Inflammatory macrophage (primary cell): ENCODE measurements at places on chromosomes 12 and 14.
A peak's percentile ranks its signal among the peaks of the same experiment; 100 is the strongest.

DNA sequence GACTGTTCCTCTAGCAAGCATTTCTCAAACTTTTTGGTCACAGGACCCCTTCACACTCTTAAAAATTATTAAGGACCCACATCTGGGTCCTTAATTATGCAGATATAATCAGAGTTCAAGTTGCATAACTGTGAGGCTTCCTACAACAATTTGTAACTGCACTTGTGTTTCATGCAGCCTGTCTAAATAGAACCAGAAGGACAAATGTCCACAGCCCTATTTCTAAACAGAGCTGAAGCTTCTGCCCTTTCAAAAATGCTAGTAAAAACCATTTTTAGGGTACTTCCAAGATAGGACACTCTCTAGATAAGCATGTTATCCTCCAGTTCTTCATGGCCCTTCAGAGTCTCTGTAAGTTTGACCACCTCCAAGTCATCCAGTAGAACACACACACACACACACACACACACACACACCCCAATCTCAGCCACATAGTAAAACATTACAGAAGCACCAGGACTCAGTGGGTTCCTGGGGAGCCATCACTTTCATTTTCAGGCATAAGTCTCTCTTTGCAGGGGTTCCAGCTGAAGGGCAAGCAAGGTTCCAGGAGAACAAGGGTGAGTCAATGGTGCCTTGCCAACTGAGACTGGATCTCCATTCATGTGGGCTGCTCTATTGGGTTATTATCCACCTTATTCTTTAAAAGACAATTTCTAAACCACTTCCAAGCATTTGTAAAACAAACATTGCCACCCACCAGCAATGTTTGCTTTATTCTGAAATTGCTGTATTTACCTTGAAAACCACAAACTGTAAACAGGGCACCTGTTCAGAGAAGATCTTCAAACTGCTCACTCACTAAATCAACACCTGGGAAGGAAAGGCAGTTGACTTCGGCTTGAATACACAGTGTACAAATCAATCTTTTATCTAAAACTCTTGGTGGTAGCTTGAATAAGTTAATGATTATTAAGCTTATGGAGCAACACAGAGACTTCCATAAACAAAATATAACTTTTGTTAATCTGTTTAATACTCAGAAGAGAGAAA is 64.1 kb downstream of the ITPR2 start:
- DNase-seq = no peak

DNA sequence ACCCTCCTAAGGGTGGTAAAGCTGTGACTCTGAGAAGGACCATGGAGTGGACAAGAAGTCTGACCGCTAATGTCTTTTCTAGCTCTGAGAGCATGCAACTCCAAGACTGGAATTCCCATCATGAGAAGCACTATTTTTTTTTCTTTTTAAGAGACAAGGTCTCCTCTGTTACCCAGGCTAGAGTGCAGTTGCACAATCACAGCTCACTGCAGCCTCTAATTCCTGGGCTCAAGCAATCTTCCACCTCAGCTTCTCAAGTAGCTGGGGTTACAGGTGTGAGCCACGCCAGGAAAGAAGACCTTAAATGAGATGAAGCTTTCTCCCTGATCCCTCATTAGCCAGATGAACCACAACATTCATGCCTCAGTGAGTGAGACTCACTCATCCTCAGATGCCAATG is 19.2 kb downstream of the VDR start:
- DNase-seq = no peak

- DNase-seq = no peak
Measured at GRCh38 chr14:61462566-61463193, 141.3 kb downstream of the PRKCH start.

DNA sequence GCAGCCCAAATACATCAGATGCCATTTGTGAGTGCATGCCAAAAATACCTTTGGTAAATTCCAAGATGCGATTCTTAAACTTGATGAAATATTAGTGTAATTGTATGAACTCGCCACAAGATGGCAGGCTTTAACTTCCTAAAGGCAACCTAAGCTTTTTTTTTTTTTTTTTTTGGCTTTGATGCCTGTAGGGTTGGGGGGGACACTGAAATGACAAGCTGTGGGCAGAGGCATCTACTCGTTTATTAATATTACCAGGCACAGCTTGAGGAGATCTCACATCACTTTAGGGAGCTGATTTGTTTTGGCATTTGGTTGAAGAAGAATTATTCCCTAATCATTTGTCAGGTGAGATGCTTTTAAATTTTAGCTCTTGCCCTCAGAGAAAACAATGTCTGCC is 126.7 kb upstream of the CCDC196 start:
- DNase-seq = peak; percentile 38

DNA sequence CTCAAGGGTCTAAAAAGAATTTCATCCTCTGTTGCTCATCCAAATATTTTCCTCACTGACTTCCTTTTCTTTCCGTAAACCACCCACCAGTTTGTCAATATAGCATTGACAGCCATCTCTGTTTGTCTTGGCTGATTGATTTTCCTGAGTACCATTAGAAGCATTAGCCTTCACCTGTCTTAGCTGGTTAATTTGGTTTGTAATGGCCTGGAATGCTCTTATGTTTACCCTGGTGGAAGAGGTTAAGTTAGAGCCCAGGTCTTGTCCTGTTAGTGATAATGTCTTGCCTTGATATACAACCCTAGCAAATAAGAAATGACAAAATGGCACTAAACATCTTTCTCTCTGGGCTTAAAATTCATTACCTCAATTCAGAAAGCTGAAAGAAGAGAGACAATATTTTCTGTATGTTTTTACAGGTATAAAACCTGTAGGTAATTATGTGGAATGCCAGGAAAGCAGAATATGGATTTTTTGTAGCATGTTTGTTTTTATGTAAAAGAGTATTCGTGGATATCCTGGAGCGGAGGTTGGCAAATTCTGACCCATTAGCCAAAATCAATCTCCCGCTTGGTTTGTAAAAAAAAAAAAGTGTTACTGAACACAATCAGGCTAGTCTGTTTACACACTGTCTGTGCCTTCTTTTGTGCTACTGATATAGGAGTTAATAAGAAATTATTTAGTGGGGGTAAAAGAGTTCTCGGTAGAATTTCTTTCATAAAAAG is 224.4 kb upstream of the DAAM1 start:
- DNase-seq = no peak

DNA sequence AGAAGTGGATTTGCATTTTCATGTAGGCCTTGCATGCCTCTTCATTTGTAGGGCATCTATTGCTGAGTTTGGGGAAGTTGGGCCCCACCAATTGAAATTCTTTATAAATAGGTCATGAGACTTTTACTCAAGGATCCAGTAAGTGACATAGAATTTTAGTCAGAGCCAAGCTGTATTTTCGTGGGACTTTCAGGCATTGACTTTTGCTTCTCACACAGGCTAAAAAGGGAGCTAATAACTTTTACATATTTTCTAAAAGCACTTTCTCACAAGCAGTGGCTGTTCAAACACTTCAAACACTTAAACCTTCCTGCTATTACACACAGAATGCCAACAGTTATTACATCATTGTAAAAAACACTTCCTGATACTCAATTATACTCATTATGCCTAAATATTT is 260.5 kb downstream of the MSRB3 start:
- DNase-seq = no peak

- no peak for DNase-seq
Measured at GRCh38 chr12:39989501-39989900, 116.4 kb downstream of the SLC2A13 start.

DNA sequence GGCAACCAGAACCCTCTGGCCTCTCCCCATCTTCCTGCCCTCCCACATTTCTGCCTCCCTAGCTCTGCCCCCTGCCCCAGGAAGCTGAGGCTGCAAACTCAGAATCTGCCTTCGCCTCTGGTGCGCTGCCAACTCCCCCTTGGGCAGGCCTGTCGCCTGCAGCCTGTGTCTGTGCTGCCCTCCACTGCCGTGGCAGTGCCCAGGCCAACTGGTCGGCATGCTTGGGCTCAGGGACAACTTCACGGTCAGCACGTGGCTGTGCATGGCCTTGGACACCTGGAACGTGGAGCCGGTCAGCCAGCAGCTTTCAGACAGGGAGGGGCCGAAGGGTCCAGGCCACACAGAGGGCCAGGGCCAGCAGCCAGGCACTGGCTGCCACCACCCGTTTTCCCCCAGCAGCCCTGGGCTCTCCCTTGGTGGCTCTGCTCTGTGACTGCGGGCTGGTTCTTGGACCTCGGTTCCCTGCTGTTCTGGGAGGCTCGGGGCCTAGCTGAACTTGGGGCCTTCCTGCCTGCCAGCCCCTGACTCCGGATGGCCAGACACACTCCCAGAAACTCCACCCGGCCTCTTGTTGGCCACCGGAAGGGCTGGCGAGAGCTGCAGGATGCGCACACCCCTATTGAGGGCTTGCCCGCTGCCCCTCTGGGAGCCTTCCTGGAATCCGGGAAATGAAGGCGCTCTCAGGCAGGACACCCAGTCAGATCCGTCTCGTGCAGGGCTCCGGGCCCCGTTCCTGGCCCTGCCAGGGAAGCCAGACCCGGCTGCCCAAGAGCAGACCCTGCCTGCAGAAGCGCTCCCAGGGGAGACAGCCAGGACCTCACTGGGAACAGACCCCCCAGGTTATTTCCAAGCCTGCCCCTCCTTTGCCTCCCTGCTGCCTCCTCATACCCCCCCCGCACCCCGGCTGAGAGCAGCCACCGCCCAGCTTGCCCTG is 34.2 kb upstream of the PPP1R13B start:
- no peak for DNase-seq

GRCh38 chr12:24562771-24563431 is 386.0 kb downstream of the BCAT1 start:
- DNase-seq = no peak

GRCh38 chr12:14833952-14834351 is 9.4 kb downstream of the ART4 start:
- no peak for DNase-seq

GRCh38 chr14:95523815-95524448 is 7.5 kb upstream of the SYNE3 start:
- DNase-seq = peak; percentile 50

DNA sequence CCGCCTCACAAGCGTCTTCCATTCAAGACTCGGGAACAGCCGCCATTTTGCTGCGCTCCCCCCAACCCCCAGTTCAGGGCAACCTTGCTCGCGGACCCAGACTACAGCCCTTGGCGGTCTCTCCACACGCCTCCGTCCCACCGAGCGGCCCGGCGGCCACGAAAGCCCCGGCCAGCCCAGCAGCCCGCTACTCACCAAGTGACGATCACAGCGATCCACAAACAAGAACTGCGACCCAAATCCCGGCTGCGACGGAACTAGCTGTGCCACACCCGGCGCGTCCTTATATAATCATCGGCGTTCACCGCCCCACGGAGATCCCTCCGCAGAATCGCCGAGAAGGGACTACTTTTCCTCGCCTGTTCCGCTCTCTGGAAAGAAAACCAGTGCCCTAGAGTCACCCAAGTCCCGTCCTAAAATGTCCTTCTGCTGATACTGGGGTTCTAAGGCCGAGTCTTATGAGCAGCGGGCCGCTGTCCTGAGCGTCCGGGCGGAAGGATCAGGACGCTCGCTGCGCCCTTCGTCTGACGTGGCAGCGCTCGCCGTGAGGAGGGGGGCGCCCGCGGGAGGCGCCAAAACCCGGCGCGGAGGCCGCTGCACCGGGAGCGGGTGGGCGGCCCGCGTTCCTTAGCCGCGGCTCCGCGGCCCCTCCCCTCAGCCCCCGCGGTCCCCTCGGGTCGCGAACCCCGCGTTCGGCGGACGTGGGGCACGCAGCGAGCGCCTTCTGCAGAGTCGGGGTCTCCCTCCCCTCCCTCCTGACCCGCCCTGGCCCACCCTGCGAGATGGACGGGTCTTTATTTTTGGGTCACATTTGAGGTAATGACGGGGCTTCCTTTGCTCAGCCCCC is at the start of gene UBC:
Gene UBC (minus strand): TSS at position 259 of the 847 bp plus-strand sequence. CDS start 879 bp downstream, outside the sequence.
- peak; percentile 90 for DNase-seq

DNA sequence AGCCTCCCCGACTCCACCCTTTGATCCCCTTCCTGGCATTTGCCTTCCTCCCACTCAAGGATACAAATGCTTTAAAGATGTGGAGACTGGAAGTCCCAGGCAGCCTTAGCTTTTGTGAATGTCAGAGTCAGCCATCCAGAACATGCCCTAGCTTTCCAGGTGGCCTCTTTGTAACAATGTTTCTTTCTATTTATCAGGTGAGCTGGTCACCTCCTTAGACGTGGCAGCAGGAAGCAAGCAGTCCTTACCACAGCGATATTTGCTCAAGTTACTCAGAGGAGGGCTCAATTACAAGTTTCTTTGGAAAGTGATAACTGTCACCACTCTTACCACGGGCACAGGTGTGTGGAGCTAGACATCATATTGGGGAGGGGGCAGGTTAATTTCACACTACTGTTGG is 4.9 kb downstream of the GALNT6 start:
- no peak for DNase-seq

GRCh38 chr14:34423445-34423844 is 38.6 kb downstream of the SPTSSA start:
- no peak for DNase-seq

GRCh38 chr12:5568325-5568981 is 136.5 kb downstream of the NTF3 start:
- no peak for DNase-seq

- peak; percentile 22 for DNase-seq
Measured at GRCh38 chr14:22420598-22421186, 168.3 kb downstream of the DAD1 start.

GRCh38 chr12:110371408-110372055 is 32.0 kb downstream of the ANAPC7 start:
- DNase-seq = no peak

DNA sequence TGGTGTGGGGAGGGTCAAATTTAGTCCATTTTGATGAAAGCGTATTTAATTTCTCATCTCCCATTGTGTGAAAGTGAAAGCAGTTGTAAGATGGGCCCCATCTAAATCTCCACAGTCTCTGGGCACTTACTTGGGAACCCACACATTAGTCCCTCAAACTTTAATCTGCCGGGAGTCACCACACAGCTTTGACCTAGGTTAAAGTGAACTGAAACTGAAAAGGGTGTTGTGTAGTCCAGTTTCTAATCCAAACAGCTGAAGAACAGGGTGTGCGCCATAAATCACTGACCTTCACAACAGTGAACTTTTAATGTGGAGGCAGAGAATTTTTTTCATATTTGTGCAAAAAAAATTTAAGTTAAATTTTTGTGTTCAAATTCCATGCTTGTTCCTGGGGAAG is 48.4 kb upstream of the PTPRO start:
- no peak for DNase-seq

DNA sequence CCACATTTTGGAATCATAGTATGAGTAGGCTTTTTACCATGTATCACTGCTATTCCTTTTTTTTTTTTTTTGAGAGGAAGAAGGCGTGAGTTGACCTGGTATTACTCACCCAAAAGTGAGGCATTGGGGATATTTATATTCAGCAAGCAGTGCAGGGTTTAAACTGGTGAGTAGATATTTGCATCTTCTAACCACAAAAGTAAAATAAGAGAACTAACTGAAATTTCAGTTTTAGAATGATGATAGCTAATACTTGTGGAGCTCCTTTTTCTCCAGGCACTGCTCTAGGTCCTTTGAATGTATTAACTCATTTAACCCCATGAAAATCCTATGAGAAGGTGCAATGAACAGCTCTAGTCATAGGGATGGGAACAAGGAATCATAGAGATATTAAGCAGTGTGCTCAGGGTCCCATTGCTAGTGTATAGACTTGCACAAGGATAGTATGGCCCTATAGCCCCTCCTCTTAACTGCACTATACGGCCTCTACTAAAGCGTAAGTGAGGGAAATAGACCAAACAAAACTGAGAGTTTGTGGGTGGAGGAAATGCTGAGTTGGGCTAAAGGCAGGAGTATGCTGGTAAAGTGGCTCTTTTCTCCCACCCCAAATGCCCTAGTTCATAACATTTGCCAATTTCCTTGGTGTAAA is 104.3 kb upstream of the MAX start:
- peak; percentile 81 for DNase-seq

- no peak for DNase-seq
Measured at GRCh38 chr12:54047160-54047963, 6.3 kb upstream of the HOXC4 start.
